Choroid plexus epithelial cell (primary cell): ENCODE measurements at places on chromosomes 4 and X.

GRCh38 chrX:129747533-129747932, 8.8 kb downstream of the XPNPEP2 start:
- DNase-seq = no peak

GRCh38 chr4:8319731-8320385, 50.3 kb downstream of the HTRA3 start:
- peak; percentile 27 for DNase-seq

GRCh38 chrX:154321594-154321993, 26.0 kb downstream of the TKTL1 start:
- DNase-seq = peak; percentile 32

DNA sequence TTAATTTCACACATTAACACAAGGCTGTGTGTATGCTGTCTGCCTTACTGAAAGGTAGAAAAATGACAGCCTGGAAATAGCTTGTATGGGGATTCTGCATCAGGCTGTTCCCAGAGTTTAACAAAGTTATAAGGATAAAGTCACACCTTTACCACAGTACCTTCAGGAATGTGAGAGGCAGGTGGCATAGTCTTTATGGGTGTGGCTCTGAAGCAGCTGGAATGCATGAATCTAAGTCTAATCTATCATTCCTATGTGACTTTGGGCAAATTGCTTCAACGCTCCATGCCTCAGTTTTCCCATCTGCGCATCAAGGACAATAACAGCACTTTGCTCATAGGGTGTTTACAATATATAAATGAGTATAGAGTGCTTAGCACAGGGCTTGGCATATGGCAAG, 84.2 kb upstream of the EGFL6 start:
- no peak for DNase-seq

- DNase-seq = peak; percentile 70
These were observed 107.6 kb upstream of the CBR4 start for GRCh38 chr4:169117591-169118081.

DNA sequence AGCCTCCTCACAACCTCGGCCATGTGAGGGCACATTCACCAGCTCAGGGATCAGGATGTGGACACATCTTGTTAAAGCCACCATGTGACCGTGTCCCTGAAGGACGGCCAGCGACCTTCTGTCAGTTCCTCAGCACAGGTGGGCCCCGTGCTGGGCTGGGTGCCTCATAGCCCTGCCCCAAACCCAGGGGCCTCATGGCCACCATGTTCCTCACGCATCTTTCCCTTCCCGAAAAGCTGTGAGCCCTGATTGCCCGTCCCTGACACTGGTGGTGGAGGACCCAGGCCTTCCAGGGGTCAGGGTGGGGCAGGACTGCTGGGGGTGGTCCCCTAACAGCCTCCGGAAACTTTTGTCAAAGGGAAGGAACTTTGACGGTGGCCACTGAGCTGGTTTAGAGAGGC, 60.1 kb upstream of the ADRA2C start:
- no peak for DNase-seq

- DNase-seq = no peak
These were observed 209.8 kb downstream of the MGST2 start for GRCh38 chr4:139875411-139875825.
